ENCODE measurements at places on chromosomes 3 and 15. TPM values are rescaled to one million over a fixed set of nuclear protein-coding genes. Genes with fewer than 3 reads are reported as not detected.

The MUC4 gene
- 0.35 TPM for total RNA-seq

The KATNBL1 gene
- 42.2 TPM for total RNA-seq

The ABI3BP gene
- not detected for total RNA-seq

The ATP13A5 gene
- total RNA-seq = not detected

The MAGI1 gene
- 0.15 TPM for total RNA-seq

The KY gene
- total RNA-seq = not detected

The TTLL13 gene
- total RNA-seq = not detected

The CISH gene
- 222 TPM for total RNA-seq

The CCR8 gene
- total RNA-seq = 2.9 TPM

The CHRD gene
- not detected for total RNA-seq

The FOXB1 gene
- 0.33 TPM for total RNA-seq

The ISL2 gene
- total RNA-seq = 0.15 TPM

The KBTBD13 gene
- total RNA-seq = not detected

The XCR1 gene
- total RNA-seq = not detected

The AP3B2 gene
- 0.61 TPM for total RNA-seq

The PSTPIP1 gene
- 123 TPM for total RNA-seq

The IL5RA gene
- 0.70 TPM for total RNA-seq

The CADM2 gene
- total RNA-seq = 0.27 TPM

The ZNF662 gene
- total RNA-seq = 1.5 TPM

The RARB gene
- total RNA-seq = not detected

The RGMA gene
- 0.20 TPM for total RNA-seq

The CCNB2 gene
- total RNA-seq = 30.3 TPM

The SOX14 gene
- not detected for total RNA-seq

The DUOXA1 gene
- 0.09 TPM for total RNA-seq

The COL6A5 gene
- not detected for total RNA-seq

The SLC6A11 gene
- not detected for total RNA-seq

The SLC9C1 gene
- total RNA-seq = not detected

The PLCH1 gene
- total RNA-seq = not detected

The LIPC gene
- 0.28 TPM for total RNA-seq

Measured in CD8-positive, alpha-beta memory T cell (primary cell).